Hindlimb muscle (tissue), 1 donor: ENCODE measurements at places on chromosomes 12 and 14.

- no peak for DNase-seq
These were observed 5.6 kb upstream of the IL26 start for GRCh38 chr12:68231229-68231628.

DNA sequence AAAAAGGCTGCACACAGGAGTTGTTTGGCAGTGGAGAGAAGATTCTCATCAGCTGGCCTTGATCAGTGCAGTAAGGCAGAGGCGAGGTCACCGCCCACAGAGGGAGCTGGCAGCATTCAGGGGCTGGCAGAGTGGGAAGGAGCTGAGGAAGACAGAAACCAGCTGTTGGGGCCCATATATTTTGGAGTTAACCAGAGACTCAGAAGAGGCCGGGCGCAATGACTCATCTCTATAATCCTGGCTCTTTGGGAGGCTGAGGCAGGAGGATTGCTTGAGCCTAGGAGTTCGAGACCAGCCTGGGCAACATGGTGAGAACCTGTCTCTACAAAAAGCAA is 17.7 kb downstream of the SMCO2 start:
- DNase-seq: peak; percentile 46

DNA sequence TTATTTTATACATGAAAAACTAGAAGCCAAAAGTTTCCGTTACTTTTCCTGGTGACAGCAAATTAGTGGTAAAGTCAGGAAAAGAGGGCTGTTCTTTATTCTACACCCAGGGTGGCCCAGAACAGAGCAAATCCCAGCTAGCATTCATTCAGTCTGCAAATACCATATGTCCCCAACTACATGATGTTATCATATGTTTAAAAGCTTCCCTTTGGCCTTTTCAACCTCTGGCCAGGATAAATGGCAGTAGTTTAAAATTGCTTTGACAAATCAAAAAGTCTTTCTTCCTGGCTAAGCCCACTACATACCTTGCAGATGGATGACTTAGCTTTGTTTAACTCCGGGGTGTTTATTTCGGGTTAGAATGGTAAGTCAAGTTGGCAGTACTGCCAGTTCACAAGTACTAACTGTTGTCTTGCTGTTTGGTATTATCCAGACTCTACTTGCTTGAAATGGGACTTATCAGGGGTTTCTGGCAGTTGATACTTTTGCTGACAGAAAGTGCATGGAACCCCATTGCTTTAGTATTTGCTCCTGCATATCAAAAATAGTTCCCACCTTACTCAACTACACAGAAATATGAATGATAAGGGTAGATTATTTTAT is 69.7 kb downstream of the PKP2 start:
- DNase-seq: no peak

DNA sequence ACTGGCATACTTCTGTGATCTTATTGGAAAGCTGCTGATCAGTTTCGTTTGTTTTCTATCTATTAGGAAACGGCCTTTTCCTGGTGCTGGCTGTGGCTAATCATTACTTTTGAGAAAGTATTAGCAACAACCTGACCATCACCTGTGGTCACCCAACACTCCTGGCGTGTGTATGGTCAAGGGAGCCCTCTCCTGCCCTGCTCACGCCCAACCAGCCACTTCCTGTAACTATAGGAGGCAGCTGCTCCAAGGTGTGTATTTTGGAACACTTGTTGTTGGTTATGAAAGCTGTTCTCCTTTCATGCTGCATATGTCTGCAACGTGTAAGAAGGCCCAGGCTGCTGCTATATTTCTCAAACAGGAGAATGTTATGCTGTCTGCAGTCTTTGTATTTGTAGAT is 1582.8 kb downstream of the AACS start:
- no peak for DNase-seq

GRCh38 chr12:101047652-101048051 is 162.4 kb downstream of the SLC5A8 start:
- no peak for DNase-seq

- peak; percentile 36 for DNase-seq
These were observed 119.5 kb downstream of the PAH start for GRCh38 chr12:102797528-102797927.

- DNase-seq: no peak
These were observed 119.2 kb downstream of the TMTC2 start for GRCh38 chr12:82805812-82806497.

- DNase-seq: no peak
These were observed 68.4 kb downstream of the ST8SIA1 start for GRCh38 chr12:22266101-22266500.

GRCh38 chr14:67949771-67950170 is 130.2 kb downstream of the RAD51B start:
- DNase-seq: no peak

DNA sequence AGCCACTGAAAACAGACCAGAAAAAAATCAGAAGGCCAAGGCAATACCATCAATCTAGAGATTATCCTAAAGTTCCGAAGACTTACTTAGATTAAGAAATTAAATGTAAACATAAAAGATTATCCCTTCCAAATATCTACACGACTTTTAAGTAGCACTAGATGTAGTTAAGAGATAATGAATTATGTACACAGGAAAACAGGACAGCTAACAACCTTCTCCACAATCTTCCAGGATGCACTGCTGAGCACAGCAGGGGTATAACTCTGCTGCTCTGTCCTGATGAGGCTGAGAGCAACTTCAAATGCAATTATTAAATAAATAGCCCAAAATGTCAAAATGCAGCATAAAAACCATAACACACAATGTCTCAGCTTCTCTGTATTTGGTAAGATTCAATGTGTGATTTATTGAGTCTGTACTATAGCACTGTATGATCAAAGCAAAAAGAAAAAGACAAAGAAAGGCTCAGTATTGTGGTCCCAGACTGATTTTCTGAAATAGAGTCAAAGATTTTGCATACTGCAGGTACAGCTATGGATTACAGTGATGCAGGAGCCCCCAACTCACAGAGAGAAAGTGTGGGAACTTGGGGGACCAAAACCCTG is 56.9 kb downstream of the TMTC1 start:
- DNase-seq: no peak
